ENCODE measurements at places on chromosomes 12 and 14.

DNA sequence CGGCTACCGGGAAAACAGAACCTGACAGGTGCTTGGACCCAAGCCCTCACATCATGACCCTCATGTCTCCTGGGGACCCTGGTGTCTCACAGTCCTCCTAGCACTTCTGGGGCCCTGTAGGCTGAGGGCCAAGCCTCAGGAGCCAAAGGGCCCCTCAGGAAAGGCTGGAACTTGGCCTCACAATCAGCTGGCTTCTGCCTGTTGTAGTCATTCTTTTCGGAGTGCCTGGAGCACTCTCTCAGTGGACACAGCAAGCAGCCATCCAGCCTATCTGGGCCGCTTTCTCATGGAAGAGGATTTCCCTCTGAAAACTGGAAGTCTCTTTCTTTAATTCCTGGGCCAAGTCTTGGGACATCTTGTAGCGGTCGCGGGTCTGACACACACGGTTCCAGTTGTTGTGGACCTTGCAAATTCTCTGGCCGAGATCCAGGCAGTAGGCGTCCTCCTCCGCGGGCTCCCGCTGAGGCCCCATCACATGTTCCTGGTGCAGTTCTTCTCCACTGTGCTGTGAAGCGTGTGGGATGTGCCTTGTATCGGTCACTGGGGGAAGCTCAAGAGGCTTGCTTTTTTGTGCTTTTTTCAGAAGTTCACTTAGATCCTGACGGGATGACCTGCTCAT, 169.3 kb downstream of the EMP1 start:
- DNase-seq, result peak; percentile 58

- DNase-seq, result no peak
Observed at GRCh38 chr12:2119266-2119665, 66.5 kb downstream of the CACNA1C start.

GRCh38 chr14:20059745-20060144, at the start of gene OR4L1:
TSS of gene OR4L1 (plus strand) at chr14:20060045. CDS start at chr14:20060045, 0 bp downstream.
- DNase-seq, result no peak

DNA sequence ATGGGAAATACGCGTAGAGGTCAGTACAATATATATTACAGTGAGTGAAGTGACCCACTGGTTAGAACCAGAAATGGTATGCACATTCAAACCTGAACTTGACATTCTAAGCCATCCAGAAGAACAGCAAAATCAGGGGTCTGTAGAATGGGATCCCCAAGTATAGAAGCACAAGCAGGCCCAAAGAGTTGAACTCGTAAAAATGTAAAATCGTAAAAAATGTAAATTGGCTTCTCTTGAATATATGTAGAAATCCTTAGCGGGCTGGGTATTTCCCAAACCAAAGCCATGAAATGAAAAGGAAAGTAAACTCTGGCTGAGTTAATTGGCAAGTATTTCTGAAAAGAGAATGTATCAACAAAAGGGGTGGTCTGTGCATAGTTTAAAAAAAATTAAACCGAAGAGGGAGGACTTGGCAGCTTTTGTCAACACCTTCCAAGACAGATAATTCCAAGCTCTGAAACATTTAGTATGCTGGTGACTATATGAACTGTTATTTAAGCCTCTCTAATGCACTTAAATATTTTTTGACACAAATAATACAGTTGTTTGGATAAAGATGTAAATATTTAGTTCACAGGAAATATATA, 1505.6 kb upstream of the FLRT2 start:
- DNase-seq, result no peak

DNA sequence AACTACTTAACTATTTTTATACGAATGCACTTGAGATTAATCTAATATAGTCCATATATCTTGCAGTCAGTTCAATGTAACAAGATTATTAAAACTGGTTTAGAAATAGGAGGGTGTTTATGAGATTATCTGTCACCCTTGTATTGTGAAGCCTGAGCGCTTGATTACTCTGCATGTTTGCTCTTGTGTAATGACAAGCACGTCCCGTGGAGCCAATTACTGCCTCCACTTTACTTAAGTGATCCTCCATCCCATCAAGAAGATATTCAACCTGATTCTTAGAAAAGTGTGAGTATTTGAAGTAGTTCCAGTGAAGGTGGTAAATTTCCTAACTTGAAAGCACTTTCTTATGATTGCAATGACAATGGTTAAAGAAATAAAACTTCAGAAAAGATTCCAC, 415.2 kb upstream of the GARIN6 start:
- DNase-seq, result no peak

Data from fibroblast of mammary gland (primary cell).